ENCODE measurements at places on chromosomes 13 and 19. TPM values are rescaled to one million over a fixed set of nuclear protein-coding genes. Genes with fewer than 3 reads are reported as not detected.

DNA sequence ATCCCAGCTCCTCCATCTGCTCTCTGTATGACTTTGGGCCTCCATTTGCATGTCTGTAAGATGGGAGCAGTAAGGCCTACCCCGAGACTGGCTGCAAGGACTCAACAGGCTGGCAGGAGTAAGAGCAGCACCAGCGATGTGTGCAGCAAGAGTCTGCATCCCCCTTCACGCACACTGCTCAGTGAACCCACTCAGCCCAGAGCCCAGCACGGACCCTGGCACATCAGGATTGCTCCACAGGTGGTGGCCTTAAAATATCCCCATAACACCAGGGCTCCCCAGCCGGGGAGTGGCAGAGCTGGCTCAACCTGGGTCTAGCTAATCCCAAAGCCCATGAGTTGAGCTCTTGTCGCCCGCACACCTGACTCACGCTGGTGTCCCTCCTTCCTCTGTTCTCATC, 23.4 kb downstream of the VRK3 start:
- peaks cover 39% of the 10 kb centered on the region for H3K4me1 ChIP-seq
- no peak overlapping the region for H3K27ac ChIP-seq
- no peaks in the 10 kb centered on the region for H3K27me3 ChIP-seq
- peaks cover 69% of the 10 kb centered on the region for H3K36me3 ChIP-seq
- H3K4me3 ChIP-seq = no peak overlapping the region
- DNase-seq = no peak

- H3K27me3 ChIP-seq = no peaks in the 10 kb centered on the region
- H3K4me3 ChIP-seq = peak overlapping the region; percentile 89
- peak overlapping the region; percentile 88 for H3K27ac ChIP-seq
- peaks cover 37% of the 10 kb centered on the region for H3K36me3 ChIP-seq
These were observed 407 bp upstream of the ZNF440 start for GRCh38 chr19:11813703-11814028.

Gene KANK2
- total RNA-seq = 8.0 TPM

Gene GIPC1
- total RNA-seq = 39.3 TPM

Gene SLITRK6
- total RNA-seq = not detected

GRCh38 chr13:110010404-110011138, 224.2 kb upstream of the IRS2 start:
- DNase-seq = no peak
- no peaks in the 10 kb centered on the region for H3K27me3 ChIP-seq
- H3K4me3 ChIP-seq = no peak overlapping the region
- no peaks in the 10 kb centered on the region for H3K36me3 ChIP-seq
